ENCODE measurements at places on chromosomes 1 and 21.

DNA sequence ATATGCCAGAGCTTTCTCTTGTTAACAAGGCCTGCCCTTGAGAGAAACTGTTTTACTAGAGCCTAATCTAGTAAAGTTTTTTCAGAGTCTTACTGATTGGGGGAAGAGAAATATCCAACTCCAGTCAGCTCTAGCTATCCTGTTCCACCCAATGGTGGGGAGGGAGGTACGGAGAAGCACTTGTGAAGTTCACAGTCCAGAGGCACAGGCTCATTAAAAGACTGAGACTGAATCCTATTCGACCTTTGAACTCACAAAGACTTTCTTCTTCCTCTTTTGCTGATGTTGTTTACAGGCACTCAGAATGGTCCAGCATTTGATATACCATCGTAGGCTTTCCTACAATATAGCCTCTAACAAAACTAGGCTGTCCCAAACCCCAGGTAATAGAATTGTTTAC is 15.5 kb upstream of the SFT2D2 start:
- DNase-seq: no peak

DNA sequence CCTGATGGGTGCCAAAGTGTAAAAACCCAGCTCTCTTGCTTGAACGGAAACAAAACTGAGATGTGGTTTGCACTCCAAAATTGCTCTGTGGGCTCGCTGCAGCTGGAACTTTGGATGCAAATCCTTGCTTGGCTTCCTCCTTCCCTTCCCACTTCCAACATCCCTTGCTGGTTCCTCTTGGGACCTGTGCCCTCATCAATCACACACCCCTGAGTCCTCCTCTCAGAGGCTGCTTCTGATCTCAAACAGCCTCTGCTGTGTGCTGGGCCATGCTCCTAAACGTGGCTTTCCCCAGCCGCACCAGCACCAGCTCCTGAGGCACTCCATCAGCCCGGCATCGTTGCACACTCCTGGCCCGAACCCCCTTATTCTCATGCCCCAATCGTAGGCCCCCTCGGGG is 124.3 kb upstream of the RAB4A start:
- no peak for DNase-seq

DNA sequence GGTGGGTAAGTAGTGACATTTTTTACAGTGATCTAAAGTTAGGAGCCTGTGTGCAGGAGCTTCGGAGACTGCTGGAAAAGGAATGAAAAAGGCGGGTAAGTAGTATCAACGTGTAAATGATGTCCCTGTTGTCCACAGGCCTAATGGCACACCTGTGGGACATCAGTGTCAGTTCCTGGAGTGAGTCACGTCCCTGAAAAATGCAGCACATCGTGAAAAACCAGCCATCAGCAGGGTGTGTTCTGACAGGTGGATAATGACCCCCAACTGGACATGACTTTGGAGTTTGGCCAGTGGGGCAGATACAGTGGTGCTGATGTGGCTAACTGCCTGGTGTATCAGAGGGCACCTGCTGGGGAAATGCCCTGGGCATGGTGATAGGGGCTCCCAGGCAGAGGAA is 12.0 kb upstream of the PRDM15 start:
- DNase-seq: no peak

DNA sequence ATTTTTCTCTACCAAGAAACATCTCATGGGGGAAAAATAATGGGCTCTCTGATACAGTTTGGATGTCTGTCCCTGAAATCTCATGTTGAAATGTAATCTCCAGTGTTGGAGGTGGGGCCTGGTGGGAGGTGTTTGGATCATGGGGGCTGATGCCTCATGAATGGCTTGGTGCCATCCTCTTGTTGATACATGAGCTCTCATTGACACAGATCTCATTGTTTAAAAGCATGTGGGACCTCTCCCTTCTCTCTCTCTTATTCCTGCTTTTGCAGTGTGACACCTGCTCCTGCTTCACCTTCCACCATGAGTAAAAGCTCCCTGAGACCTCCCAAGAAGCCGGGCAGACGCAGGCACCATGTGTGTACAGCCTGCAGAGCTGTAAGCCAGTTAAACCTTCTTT is 332.5 kb upstream of the NRIP1 start:
- no peak for DNase-seq

- DNase-seq: no peak
These were observed 54.5 kb upstream of the TTC34 start for GRCh38 chr1:2856066-2856390.

DNA sequence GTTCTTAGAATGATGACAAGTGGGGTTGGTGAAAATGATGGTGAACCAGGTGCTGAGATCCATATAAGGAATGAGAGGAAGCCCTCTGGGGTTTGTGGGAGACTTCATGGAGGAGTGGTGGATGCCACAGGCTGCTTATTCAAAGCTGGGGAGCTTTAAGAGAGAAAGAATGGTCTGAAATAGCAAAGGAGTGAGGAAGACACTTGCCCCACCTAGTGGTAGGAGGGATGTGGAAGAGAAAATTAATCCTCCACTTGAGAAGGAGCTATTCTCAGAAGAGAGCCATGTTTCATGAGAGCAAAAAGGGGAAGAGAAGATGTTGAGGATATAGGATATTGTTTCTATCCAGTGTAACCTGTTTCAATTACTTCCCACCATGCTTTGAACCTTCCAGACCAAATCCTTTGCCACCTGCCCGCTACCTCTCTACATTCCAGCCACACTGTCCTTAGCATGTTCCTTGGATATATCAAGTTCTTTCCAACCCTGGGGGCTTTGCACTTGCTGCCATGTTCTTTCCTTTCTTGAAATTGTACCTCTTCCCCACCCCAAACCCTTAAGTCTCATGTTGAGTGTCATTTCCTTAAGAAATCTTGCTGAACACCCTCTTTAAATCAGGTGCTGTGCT is 19.6 kb upstream of the ZNF648 start:
- no peak for DNase-seq

DNA sequence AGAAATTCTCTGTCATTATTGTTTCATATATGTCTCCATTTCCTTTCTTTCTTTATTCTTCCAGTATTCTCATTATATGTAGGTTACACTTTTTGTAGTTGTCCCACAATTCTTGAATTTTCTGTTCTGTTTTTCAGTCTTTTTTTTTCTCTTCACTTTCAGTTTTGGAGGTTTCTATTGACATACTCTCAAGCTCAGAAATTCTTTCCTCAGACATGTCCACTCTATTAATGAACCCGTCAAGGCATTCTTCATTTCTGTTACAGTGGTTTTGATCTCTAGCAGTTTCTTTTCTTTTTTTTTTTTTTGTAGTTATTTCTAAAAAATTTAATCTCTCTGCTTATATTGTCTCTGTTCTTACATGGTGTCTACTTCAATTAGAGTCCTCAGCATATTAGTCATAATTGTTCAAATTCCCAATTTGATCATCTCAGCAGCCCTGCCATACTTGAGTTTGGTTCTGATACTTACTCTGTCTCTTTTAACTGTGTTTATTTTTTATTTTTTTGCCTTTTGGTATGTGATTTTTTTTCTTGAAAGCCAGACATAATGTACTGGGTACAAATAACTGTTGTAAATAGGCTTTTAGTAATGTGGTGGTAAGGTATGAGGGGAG is 49.5 kb upstream of the KCNK2 start:
- no peak for DNase-seq

DNA sequence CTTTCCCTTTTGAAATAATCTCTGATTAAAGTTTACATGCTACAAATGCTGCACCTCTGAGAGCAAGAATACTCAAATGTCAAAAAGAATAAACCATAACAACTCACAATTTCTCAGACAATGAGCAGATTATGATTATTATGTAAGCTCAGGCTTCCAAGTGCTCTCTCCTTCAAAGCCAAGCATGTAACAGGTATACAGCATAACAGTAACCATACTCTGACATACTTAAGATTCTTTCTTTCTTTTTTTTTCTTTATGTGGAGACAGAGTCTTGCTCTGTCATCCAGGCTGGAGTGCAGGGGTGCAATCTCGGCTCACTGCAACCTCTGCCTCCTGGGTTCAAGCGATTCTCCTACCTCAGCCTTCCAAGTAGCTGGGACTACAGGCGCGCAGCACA is 155.4 kb downstream of the EIF4G3 start:
- no peak for DNase-seq

GRCh38 chr1:118204105-118204504 is 19.1 kb upstream of the SPAG17 start:
- no peak for DNase-seq

- DNase-seq: no peak
These were observed 2.3 kb downstream of the C1orf87 start for GRCh38 chr1:60071296-60071695.

- no peak for DNase-seq
These were observed 41.0 kb downstream of the ZFYVE9 start for GRCh38 chr1:52182874-52183400.

- no peak for DNase-seq
These were observed 7.0 kb upstream of the TRIM45 start for GRCh38 chr1:117128323-117129079.

DNA sequence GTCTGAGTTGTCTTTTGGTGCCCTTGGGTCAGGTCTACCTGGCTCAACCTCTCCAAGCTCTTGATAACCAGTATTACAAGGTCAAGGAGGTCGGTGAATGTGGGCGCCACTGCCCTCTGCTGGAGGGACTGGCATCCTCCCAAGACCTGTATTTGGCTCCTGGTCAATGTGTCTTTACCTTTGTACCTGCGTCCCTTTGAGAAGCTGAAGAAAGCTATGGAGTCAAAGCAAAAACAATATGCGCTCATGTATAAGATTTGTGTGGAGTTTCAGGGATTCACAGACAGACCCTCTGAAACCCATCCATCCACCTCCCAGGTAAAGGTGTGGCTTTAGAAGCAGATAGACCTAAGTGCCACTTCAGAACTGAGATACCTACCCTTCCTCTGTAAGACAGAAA is 61.8 kb upstream of the NBL1 start:
- peak; percentile 56 for DNase-seq

- DNase-seq: no peak
These were observed 79.6 kb downstream of the PROX1 start for GRCh38 chr1:214067397-214067796.

DNA sequence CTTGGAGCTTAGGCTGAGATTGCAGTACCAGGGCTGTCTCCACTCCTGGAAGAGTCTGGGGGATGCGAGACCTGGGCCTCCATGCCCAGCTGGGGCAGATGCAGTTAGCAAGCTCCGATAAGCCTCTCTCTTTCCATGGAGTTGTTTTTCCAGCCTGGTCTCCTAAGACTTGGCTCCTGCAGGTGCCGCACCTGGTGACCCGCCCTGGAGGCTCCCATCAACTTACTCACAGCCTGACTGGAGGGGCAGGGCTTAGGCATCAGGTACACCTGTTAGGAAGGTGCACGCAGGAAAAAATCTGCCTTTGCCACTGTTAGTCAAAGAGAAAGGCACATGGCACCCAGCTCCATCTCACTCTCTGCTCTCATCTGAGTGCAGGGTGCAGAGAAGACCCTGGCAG is 198.1 kb upstream of the TMEM51 start:
- DNase-seq: no peak

GRCh38 chr1:53735681-53736080 is 3.3 kb downstream of the GLIS1 start:
- DNase-seq: no peak

- DNase-seq: no peak
These were observed 81.5 kb upstream of the DPYD start for GRCh38 chr1:98002288-98002687.

DNA sequence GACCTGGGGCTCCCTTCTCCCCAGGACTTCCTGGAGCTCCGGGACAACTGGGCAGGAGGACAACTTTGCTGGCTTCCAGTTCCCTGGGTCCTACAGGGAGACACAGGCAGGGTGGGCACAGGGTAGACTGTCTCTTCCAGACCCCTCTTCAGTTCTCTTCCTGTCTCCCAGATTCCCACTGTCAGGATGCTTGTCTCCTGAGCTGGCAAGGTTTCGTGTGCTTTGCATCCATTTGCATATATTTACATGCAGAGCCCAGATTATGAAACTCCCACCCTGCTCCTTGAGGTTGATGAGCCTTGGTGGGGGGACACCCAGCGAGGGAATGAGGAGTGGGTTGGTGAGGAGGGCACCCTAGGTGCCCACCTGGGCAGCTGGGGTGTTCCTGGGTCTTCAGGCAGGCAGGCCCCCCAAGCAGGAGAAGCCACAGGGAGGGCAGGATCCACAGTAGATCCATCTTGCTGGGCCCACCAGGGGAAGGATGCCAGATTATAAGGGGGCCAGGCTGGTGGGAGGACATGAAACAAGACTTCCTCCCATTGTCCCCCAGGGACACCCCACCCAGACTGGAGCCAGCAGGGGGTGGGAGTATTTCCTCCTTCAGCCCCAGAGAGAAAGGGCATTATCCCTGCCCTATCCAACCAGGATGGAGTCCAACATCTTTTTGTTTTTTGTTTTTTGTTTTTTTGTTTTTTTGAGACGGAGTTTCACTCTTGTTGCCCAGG is at the start of gene FCN3:
FCN3 (minus strand) TSS at position 463 of the 725 bp plus-strand sequence; CDS start at position 457, 6 bp downstream.
- no peak for DNase-seq

- peak; percentile 13 for DNase-seq
These were observed at the start of gene FHAD1 for GRCh38 chr1:15246960-15247614. TSS of gene FHAD1 (plus strand) at chr1:15247223. CDS start at chr1:15251785, 4,562 bp downstream.

- DNase-seq: no peak
These were observed 411.3 kb downstream of the PTPRU start for GRCh38 chr1:29647581-29647980.

- no peak for DNase-seq
These were observed 92.0 kb upstream of the RALGPS2 start for GRCh38 chr1:178633056-178633455.

- no peak for DNase-seq
These were observed 20.4 kb upstream of the WARS2 start for GRCh38 chr1:119160866-119161265.

Measured in stimulated activated CD4-positive, alpha-beta T cell treated with anti-CD3 and anti-CD28 coated beads, Interleukin-15, amount 100 ng/mL, for 1 hour (primary cell).